ENCODE measurements at places on chromosomes 4 and X.

DNA sequence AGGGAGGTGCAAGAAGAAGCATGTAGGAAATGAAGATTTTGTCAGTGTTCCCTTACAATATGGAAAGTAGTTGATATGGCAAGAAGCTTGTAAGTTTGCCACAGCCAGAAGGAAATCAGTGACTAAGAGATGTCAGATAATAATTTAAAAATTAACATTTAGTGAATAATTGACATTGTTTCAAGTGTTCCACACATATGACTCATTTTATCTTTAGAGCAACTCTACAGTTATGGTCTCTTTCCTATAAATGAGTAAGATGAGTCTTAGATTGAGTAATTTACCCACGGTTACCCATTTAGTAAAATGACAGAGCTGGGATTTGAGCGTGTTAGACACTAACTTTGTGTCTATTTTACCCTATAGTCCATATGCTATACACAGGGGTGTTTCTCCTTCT lies 300.3 kb upstream of the IRS4 start:
- DNase-seq, result no peak

- no peak for DNase-seq
These were observed 77.3 kb upstream of the IL2 start for GRCh38 chr4:122533841-122534240.

DNA sequence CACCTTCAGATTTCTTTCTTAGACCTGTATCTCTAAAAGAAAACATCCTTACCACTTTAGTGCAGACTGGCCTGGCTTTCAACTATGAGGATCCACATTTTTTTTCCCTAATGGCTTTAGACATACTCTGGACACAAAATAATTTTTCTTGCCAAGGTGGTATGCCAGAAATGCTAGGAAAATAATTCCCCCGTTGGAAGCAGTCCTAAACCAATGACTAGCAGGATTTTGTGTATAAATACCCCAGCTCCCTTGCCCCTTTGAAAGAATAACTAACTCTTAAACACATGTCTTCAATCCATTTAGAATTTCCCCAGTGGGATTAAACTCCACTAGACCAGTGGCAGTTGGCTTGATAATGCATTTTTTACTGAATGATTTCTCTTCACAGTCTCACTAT lies 500.5 kb upstream of the FTHL17 start:
- no peak for DNase-seq

DNA sequence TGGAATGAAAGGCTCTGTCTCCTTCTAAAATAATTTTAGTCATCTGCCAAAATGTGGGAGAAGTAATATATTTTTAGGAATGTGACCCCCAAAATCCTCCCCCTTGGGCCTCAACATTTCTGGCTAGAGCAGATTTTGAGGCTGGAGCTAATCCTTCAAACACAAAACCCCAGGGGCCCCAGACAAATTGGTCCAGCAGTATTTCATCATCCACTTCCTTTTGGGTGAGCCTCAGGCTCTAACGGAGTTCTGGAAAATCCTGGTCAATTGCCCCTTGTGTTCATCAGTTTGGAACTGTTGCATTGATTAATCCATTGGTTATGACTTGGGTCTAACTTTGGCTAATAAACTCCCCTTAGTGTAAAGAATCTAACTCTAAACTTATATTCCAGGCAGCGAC lies 67.4 kb upstream of the PCDH19 start:
- DNase-seq, result no peak

- no peak for DNase-seq
These were observed 46.1 kb upstream of the S100G start for GRCh38 chrX:16603822-16604221.

GRCh38 chr4:140315970-140316369 lies 57.5 kb upstream of the SCOC start:
- no peak for DNase-seq

Measured in EL (cell line).